ENCODE measurements at places on chromosomes 7 and 10.

DNA sequence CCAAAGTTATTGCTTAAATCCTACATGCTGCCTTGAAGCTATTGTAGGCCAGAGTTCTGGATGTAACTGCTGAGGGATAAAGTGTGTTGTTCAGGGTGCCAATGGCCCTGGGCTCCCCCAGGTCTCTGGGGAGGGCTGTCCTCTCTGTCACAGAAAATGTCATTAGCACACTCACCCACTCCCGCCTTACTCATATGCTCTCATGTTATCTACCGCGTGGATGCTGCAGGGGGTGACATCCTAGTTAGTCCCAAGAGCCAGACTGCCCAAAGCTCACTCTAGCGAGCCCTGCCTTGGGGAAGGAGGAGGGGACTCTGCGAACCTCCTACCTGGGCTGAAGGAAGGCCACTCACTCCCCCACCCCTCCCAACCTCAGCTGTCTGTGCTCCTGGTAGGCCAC is 122.5 kb downstream of the FRMD4A start:
- no peak for DNase-seq

GRCh38 chr10:64041185-64041988 is 520.2 kb downstream of the REEP3 start:
- DNase-seq: peak; percentile 74

- DNase-seq: no peak
Measured at GRCh38 chr10:48970654-48971053, 31.0 kb upstream of the LRRC18 start.

GRCh38 chr7:22339725-22340390 is 17.1 kb downstream of the RAPGEF5 start:
- DNase-seq: no peak

GRCh38 chr10:124624895-124625294 is 119.3 kb downstream of the FAM53B start:
- DNase-seq: no peak

DNA sequence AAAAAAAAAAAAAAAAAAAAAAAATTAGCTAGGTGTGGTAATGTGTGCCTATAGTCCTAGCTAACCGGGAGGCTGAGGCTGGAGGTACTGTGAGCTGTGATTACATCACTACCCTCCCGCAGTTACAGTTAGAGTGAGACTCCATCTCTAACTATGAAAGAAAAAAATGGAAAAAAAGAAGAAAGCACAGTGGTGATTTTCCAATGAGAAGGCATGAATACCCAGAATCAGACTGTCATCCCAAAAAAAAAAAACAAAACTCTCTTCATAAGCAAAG is 269.9 kb upstream of the MKLN1 start:
- no peak for DNase-seq

DNA sequence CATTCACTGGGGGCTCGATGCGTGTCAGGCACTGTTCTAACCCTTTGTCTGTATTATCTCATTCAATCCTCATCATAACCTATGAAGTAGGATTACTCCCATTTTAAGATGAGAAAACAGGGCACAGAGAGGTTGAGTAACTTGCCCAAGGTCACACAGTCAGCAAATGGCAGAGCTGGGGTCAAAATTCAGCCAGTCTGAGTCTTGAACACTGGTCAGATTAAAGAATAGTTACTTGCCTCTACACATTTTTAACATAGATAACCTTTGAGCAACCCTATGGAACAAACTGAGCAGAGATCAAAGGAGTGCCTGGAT is 27.2 kb downstream of the INSIG1 start:
- no peak for DNase-seq

DNA sequence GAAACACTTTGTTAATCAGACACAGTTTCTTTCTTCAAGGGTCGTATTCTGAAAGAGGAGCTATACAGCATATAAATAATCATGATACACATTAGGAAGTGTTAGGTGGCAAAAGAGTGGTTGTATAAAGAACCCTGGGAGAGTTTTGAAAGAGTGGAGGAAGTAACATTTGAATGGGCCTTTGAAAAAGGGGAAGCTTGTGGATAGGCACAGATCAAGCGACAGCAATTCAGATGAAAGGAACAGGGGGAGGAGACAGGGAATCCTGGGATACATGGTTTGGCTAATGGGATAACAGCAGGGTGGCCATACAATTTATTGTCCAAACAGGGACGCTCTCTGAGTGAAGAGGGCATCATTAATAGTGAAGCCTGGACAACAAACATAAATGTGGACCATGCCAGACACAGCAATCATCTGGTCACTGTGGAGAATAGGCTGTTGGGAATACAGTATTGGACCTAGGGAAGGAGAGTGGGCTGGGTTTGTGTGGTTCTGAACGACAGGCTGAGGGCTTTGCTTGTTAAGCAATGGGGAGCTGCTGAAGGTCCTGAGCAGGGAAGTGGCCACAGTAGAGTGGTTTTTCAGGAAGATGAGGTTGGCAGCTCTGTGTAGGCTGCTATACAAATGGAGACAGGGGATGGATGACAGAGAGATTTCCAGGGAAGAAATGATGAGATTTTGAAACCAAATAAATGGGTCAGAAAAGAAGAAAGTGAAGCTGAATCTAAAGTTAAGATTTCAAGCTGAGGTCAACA is 75.9 kb downstream of the ICA1 start:
- DNase-seq: no peak

DNA sequence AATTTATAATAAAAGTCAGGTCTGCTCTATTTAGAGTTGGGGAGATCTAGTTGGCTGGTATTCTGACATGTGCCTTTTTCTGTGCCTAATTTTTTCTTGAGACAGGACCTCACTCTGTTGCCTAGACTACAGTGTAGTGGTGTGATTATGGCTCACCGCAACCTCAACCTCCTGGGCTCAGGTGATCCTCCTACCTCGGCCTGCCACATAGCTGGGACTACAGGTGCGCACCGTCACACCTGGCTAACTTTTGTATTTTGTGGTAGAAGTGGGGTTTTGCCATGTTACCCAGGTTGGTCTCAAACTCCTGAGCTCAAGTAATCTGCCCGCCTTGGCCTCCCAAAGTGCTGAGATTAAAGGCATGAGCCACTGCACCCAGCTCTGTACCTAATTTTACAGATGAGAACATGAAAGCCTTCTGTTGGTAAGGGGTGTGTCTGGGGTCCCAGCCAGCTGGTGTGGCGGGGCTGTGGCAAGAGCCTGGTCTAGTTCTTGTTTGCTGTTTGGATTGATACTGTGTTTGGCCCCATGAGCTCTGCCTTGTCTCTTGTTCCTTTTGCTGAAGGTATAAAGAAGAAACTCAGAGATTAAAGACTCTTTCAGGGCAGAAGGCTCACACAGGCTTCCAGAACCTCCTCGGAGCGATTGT is 31.4 kb downstream of the POR start:
- DNase-seq: no peak

GRCh38 chr7:69823151-69823744 is 225.0 kb downstream of the AUTS2 start:
- no peak for DNase-seq

DNA sequence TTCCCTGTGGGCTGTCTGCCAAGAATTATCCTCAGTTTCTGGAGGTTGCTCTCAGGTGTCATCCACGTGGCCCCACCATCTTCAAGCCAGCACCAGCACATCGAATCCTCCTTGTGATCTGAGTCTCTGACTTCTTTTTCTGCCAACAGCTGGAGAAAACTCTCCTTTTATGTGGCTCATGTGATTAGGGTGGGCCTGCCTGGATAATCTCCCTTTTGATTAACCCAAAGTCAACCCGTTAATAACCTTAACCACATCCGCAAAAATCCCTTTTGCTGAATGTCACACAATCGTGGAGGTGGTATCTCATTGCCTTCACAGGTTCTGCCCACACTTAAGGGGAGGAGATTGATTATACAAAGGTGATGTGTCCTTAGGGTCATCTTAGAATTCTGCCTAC is 73.8 kb downstream of the LRGUK start:
- no peak for DNase-seq
